Hematopoietic multipotent progenitor cell (in vitro differentiated cells): ENCODE measurements at places on chromosomes 2 and 18.

GRCh38 chr2:205731583-205731981 is 49.3 kb downstream of the NRP2 start:
- no peak for DNase-seq

DNA sequence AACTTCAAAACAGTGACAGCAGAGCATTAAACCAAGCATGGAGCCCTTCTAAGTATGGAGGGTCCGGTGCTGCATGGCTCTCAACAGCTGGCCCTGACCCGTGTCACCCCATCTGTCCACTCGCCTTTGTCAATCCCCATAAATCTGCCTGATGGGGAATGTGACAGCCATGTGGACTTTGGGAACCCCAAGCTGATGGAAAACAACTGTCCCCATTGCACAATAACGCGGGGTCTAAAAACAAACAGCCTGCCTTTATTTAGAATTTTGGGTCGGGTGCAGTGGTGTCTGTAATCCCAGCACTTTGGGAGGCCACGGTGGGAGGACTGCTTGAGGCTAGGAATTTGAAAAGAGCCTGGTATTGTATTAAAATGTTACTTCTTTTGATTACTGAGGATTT is 17.1 kb upstream of the THADA start:
- no peak for DNase-seq

DNA sequence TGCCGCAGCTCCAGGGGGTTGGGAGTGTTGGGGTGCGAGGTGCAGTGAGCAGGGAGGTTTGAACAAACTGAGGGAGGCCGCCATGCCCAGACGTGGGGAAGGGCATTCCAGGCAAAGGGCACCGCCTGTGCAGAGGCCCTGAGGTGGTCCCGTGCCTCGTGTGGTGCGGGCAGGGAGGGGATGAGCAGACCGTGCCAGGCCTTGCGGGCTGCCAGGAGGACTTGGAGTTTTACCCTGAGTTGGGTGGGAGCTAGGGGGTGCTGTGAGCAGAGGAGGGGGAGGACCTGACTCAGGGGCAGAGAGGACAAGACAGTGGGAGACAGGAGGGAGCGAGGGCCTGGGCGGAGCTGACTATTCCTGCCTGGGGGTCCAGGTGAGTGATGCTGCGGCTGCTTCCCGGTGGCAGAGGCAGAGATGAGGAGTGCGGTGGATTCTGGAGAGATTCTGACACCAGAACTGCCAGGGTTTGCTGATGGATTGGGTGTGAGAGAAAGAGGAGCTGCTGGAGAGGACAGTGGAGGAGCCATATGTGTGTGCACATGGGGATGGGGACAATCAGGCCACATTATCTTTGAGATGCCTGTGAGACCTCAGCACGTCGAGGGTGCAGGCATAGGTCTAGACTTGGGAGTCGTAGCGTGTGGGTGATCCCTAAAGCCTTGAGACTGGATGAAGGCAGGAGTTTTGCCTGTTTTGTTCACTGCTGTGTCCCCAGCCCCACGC is 23.4 kb downstream of the ZAP70 start:
- no peak for DNase-seq

DNA sequence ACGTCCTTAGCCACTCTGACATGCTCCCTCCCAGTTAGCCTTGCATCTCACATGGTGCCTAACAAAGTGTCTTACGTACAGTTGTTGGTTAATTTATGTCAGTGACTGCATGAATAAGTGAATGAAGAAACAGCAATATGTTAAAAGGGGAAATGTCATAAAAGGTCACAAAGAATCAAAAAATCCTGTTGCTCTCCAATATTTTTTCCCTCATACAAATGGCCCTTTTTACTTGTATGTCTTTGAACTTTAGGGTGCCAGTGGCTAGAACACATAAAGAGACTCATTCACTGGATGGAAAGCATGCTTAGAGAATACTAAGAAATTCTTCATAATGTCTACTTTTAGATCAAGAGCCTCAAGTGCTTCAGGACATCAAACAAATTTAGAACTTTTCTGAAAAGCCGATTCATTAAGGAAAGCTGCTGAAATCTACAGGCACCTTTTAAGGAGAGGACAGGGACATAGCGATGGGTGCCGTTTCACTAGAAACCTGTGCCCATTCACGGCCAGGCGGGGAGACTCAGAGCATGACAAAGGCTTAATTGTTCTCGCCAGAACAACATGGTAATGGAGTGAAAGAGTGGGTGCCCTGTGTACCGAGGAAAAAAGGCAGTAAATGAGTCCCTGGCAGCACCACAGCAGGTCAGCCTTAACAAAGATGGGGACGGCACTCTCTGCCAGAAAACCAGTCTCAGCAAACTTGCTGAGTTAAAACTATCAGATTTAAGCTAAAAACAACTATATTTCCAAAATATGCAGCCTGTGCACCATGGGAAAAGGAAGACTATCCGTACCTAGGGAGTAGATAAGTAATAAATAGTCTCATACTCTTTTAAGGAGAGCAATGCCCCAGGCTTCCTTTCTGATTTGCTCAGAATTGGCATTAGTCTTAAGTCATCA is 71.6 kb upstream of the SPTBN1 start:
- no peak for DNase-seq

DNA sequence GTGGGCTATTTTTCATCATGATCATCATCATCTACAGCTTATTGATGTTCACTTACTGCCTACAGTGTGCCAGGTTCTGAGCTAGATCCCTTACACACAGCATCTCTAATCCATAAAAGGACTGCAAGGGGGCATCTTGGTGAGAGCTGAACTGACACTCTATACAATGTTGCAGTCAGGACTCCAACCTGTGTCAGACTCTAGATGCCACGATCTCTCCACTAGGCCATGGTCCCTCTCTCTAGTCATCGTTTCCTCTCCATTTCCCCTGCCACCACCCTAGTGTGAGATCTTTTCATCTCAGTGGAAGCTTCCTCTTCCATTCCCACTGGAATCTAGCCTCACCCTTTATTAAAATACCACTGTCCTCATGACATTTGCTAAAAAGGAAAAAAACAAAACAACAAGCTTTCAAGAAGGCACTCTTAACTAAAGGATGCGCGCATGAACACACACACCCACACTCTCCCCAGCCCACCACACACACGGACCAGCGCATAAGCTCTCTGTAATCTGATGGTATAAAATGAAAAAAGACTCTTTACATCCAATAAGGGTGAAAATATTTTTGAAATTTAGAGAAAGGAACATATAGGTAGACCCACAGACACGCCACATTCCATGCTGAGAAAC is 93.4 kb upstream of the THOC1 start:
- DNase-seq, result no peak

DNA sequence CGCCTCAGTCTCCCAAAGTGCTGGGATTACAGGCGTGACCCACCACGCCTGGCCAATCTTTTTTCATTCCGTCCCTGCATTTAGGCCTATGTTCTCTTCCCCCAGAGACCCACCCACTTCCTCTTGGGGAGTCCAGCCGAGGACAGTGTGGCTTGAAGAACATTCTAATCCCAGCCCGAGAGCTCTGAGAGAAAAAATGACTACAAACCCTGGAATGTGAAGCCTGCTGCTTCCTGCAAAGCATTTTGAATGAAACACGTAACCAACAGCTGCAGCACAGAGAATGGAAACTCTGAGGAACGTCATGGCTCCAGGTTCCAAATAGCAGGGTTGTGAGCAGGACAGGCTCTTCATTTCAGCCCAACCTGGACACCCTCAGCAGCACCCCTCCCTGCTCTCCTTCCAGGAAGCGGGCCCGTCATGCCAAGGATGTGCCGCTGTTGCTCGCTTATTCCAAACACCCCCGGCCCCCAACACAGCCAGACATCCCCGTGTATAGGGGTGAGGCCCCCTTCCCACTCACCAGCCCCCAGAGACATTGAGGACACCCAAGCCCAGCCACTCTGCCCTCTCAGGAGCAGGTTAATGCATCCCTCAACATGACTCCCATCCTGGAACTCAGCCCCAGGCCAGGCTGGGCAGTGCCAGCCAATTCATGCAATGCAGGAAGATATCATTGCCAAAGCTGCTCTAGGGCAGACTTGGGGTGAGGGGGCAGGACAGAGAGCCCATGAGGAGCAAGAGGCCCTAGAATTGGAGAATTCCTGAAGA is 139.8 kb downstream of the ZFP36L2 start:
- no peak for DNase-seq

- no peak for DNase-seq
These were observed 8.0 kb upstream of the CFAP221 start for GRCh38 chr2:119536211-119536610.

- no peak for DNase-seq
These were observed 235.0 kb downstream of the MBD5 start for GRCh38 chr2:148255929-148256328.

DNA sequence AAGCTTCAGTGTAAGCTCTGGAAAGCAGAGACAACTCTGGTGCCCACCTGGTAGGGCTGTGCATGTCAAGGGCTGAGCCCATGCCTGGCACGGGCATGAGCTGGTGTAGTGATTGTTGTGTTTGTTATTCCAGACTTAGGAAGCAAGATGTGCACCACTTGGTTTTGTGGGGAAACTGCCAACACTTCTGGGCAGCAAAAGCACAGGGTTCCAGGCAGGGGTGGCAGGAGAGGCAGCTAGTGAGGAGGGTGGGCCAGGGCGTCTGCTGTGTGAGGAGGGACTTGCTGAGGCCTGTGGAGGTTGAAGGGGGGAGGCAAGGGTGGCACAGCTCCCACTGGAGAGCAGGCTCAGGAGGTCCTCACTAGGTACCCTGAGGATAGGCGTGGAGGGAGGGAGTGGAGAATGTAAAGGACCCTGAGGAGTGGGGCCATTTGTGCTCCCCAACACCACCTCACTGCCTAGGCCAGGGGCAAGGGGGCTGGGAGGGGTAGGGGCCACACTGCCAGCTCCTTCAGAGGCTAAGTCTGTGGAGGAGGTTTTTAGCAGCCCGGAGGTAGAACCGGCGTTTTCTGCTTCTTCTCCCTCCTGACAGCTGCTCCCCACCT is 104.0 kb upstream of the POU3F3 start:
- DNase-seq, result no peak

DNA sequence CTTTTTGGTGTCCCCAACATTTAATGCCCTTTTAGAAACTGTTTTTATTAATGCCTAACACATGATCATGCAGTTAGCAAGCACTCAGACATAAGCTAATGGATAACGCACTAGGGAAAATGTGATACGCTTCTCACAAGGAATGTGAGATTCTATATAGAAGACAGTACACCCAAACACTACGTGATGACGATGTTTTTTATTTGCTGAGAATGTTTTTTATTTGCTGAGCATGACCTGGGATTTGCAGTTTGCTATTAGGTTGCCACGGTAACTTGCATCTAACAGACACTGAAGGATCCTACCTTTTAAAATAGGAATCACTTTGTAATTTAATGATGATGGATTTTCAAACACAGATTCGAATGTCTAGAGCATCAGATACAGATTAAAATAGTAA is 4.9 kb downstream of the SMC6 start:
- DNase-seq, result no peak

- DNase-seq, result peak; percentile 59
These were observed 7.6 kb upstream of the LPIN1 start for GRCh38 chr2:11738589-11739436.

DNA sequence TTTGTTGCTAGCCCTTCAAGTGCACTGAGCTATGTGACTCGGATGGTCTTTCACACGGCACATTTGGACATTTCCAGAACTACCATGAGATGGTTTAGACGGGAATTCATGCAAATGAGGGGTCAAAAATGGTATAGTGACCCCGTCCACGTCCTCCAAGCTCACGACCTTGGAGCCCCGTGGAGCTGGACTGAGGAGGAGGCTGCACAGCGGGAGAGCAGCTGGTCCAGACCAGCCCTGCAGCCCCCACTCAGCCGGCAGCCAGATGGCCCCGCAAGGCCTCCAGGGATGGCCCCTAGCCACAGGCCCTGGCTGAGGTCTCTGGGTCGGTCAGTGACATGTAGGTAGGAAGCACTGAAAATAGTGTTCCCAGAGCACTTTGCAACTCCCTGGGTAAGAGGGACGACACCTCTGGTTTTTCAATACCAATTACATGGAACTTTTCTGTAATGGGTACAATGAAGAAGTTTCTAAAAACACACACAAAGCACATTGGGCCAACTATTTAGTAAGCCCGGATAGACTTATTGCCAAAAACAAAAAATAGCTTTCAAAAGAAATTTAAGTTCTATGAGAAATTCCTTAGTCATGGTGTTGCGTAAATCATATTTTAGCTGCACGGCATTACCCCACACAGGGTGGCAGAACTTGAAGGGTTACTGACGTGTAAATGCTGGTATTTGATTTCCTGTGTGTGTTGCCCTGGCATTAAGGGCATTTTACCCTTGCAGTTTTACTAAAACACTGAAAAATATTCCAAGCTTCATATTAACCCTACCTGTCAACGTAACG is 88.8 kb downstream of the EPAS1 start:
- DNase-seq, result peak; percentile 85

GRCh38 chr2:15665067-15665942 is 73.6 kb downstream of the DDX1 start:
- DNase-seq, result no peak

DNA sequence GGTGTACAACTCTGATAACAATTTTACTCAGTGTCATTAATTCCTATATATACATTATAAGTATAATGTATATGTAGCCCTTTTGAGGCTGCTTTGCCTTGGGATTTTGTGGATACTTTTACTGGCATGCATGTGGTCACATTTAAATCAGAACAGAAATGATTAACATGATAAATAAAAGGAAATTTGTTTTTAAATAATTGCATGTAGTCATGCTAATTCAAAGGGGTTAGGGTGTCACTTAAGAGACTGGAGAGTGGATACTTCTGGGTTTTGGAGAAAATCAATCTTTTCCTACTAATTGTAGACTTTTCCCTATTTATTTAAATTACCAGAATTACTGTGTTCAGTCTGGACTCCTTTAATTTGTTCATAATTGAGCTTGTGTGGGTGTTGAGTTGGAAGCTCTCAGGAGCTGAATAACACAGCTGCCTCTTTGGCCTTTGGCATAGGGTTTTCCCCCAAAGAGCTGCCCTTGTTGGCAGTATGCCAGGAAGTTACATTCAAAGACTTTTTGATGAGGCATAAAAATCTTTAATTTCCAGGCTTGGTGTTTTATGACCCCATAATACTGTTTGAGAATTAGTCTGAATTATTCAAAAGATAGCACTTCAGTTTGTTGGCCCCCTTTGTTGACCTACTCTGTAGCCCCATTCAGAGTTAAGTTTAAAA is 484.7 kb upstream of the NRP2 start:
- no peak for DNase-seq
